ENCODE measurements at places on chromosomes 16 and 17.
A peak's percentile ranks its signal among the peaks of the same experiment; 100 is the strongest.

GRCh38 chr16:57379579-57379978 lies 7.3 kb downstream of the CX3CL1 start:
- DNase-seq = no peak

DNA sequence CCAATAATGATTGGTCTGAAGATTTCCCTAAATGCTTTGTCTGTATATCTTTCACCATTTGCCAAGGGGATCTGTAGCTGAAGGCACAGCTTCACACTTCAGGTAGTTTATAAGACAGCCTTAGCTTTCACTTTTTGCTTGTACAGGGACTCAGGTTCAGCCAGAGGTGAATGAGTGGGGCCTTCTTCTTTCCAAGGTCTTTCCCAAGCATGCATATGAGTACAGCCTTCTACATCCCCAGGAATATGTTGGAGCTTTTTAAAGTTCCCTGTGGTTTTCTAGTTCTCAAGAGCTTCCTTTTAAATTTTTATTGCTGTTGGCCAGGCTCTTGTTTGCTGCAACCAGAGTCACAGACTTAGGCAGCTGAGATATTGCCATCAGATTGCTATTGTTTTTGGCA lies 17.9 kb upstream of the SPDYE4 start:
- DNase-seq = no peak

- DNase-seq = no peak
These were observed 102.5 kb upstream of the MAF start for GRCh38 chr16:79703066-79703465.

GRCh38 chr16:4879049-4879448 lies 31.8 kb downstream of the UBN1 start:
- DNase-seq = peak; percentile 66

- peak; percentile 29 for DNase-seq
These were observed 29.4 kb downstream of the IRF8 start for GRCh38 chr16:85928401-85928820.

DNA sequence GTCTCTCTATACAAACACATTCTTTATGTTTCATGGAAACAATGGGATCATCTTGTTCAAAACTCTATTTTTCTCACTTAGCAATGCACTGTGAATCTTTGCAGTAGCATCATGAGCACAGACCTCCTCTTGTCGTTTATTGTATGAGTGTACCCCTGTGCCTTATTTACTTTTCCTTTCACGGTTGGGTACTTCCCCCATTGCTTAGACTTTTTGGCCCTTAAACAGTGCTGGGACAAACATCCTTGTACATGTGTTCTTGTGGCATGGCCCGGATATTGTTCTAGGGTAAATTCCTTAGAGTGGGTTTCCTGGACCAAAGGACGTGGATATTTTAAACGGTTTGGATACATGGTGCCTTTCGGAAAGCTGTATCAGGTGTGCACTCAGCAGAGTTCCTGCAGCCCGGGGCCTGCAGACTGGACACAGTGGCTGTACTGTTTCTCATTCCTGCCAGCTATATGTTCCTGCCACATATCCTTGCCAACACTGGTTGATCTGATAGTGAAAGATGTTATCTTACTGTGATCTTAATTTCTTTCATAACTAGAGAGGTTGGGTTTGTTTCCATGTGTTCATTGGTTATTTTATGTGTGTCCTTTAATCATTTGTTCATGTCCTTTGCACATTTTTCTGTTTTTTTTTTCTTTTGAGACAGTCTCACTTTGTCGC lies 111.1 kb downstream of the OR1D5 start:
- DNase-seq = no peak

DNA sequence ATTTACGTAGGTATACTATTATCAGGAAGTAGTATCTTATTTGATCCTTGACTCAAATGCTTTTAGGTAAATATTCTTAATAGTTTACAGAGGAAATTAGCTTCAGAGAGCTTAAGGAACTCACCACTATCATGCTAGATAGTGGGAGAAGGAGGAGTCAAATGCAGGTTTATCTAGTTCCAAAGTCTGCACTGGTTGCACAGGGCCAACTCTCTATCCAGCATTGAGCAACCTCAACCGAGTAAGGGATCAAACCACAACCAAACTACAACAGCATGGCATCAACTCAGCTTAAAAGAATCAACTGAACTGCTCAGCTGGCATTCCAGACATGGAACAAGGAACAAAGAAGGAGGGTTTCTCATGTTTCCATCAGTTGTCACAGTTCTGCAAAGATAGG lies 306.0 kb downstream of the MAF start:
- no peak for DNase-seq

- no peak for DNase-seq
These were observed 158 bp downstream of the ALYREF start for GRCh38 chr17:81891303-81891552.

DNA sequence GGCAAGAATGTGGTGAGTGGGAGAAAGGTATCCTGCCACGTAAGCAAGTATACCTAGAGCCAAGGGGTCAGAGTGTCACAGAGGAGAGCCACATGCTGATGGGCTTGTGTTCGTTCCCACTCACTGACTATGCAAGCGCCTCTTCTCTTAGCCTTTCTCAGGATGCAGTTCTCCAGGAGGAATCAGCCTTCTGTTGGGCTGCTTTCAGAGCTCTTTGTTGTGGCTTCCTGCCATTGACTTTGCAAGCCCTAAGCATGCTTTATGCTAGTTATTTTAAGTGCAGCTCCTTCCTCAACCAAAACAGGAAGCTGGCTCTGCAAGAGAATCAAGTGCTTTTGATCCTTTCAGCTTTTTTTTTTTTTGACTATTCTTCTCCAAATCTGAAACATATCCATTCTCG lies 66.6 kb downstream of the SIAH1 start:
- no peak for DNase-seq

- DNase-seq = no peak
These were observed 16.3 kb downstream of the SLX4 start for GRCh38 chr16:3595110-3595486.

GRCh38 chr17:35977509-35977908 lies 3.8 kb downstream of the CCL16 start:
- no peak for DNase-seq

DNA sequence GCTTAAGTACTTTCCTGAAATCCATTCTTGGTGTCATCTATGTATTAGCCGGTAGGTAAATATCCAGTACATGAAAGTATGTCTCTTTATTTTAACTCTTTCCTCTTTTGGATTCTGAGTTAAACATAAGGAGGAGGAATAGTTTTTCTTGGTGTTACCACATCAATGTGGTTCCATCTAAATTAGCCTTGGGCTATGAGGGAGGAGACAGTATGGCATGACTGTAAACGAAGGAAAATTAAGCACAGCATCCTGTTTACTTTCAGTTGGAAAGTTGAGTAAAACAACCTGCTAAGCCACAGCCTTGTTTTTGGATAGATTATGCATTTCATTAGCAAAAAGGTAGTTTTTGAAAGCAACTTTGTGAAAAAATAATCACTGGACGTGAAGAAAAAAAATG lies 693.0 kb upstream of the SOX9 start:
- DNase-seq = no peak

- no peak for DNase-seq
These were observed 24.4 kb upstream of the ADCY9 start for GRCh38 chr16:4140652-4141051.

- DNase-seq = no peak
These were observed at the start of gene GDPD3 for GRCh38 chr16:30113031-30113710. Gene GDPD3 (minus strand): TSS chr16:30113537. CDS start chr16:30113478, 59 bp downstream.

DNA sequence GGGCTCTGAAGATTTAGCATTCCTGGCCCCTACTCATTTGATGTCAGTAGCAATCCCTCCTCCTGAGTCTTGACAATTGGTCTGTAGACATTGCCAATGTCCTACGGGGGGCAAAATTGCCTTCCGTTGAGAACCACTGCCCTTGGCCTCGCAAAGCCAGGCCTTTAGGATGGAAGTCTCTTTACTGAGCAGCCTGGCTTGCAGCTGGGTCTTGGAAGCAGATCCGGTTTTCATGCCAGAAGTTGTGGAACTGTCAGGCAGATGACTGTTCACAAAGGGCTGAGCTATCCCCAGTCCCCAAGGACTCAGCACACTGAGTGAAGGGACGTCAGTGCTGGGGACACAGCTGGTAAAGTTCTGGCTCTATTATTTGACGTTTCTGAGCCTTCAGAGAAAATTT lies 83.2 kb downstream of the WSCD1 start:
- DNase-seq = no peak

- peak; percentile 17 for DNase-seq
These were observed 9.6 kb downstream of the HIC1 start for GRCh38 chr17:2064520-2064971.

DNA sequence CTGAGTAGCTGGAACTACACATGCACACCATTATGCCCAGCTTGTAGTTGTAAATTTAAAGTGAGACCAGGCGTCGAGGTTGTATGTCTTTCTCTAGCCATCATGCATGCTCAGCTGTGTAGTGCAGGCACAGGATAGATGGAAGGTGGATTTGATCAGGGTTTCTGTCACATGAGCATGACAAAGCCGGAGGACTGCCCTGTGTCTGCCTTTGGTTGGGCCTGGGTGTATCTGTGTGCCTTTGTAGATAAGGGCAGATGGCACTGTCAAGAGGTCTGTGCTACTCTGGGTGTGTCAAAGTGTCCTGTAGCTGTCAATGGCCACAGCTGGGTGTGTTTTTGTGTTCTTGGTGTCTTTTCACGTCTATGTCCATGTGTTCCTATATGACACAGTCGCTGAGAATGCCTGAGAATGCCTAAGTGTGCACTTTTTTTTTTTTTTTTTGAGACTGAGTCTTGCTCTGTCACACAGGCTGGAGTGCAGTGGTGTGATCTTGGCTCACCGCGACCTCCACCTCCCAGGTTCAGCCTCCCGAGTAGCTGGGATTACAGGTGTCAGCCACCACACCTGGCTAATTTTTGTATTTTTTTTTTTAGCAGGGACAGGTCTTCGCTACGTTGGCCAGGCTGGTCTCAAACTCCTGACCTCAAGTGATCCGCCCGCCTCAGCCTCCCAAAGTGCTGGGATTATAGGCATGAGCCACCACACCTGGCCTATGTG lies 4.1 kb upstream of the NAGS start:
- no peak for DNase-seq

DNA sequence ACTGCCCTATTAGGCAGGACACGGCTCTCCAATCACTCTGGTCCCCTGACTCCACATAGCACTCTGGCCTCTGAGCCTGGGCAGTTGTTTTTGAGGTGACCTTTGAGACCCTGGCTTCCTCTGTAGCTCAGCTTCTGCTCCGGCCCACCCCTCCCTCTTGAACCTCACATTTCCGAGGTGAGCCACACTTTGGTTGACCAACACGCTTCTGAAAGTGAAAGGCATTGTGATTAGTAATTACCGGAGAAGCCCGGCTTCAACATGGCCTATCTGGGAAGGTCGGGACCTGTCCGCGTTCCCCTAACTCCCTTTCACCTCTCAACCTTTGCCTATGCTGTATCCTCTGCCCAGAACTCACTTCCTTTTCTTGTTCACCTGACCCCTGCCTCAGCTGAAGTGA lies 10.3 kb upstream of the ITGAX start:
- no peak for DNase-seq

- no peak for DNase-seq
These were observed 4.7 kb downstream of the BMERB1 start for GRCh38 chr16:15439102-15439501.

DNA sequence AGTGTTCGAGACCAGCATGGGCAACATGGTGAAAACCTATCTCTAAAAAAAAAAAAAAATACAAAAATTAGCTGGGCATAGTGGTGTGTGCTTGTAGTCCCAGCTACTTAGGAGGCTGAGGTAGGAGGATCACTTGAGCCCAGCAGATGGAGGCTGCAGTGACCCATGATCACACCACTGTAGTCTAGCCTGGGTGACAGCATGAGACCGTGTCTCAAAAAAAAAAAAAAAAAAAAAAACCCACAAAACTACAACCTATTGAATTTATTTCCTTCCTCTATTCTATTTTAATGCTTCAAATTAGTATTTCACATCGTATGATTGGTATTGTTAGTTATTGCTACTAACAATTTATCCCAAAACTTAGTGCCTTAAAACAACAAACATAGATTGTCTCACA lies 9.4 kb upstream of the NUFIP2 start:
- no peak for DNase-seq

DNA sequence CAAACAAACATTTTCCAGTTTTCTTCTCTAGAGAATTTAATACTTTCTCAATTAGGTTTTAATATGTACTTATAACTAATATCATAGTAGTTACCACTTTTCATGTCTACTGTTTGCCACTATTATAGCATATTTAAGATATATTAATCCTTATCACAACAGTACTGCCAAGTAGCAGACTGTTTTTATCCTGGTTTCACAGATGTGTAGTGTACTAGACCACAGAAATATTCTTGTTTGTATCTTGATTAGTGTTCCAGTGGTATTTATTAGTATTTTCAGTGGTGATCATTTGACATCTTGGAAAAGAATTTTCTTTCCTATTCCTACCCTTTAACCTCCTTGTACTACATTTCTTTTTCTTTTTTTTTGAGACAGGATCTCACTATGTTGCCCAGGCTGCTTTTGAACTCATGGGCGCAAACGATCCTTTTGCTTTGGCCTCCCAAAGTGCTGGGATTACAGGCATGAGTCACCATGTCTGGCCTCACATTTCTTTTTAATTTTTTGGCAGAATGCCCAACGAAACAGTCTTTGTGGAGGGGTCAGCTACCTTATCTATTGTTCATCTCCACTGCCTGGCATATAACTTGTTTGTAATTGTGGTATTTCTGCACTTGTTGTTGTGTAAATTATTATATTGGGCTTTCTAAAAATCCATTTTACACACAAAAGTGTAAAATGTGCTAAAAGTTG lies 27.2 kb downstream of the MAP2K4 start:
- peak; percentile 31 for DNase-seq

GRCh38 chr17:15967706-15968399 lies 22.9 kb downstream of the ADORA2B start:
- DNase-seq = no peak

- DNase-seq = no peak
These were observed 91.7 kb upstream of the TOB1 start for GRCh38 chr17:50957600-50958575.

Data from HCEC 1CT (cell line).